ENCODE measurements at places on chromosomes 4 and X.

GRCh38 chr4:8095956-8096689 is 62.5 kb downstream of the ABLIM2 start:
- DNase-seq = no peak

DNA sequence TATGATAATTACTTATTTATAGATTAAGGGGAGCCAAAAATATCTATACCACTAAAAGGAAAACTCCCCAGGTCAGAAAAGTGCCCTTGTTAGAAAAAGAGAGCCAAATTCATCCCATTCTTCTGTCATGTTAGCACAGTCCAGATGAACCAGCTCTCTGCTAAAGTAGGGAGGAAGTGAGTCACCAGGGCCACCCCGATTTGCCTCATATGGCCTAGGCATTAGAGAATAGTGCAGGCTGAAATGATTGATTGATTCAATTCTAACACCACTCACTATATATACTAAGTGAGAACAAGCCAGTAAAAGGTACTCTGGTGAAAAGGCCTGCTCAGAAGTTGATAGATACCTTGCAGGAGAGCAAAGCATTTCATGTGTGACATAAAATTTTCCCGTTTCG is 94.5 kb downstream of the SRPX start:
- no peak for DNase-seq

DNA sequence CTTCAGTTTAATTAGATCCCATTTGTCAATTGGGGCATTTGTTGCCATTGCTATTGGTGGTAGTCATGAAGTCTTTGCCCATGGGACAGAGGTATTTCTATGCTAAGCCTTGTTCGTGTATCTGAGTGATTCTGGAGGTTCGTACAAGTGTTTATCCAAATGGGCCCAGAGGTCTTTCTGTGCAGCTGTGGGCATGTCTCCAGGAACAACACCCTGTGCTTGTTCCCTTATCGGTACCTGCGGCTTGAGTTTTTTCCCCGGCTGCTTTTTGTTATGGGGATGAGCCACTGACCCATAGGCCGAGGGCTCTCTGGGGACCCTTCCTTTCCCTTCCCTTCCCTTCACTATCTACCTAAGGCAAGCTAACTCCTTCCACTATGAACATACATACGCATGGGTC is 81.4 kb upstream of the WDR1 start:
- no peak for DNase-seq

- DNase-seq = no peak
These were observed 7.9 kb downstream of the BMPR1B start for GRCh38 chr4:94765648-94766047.

GRCh38 chr4:40992472-40993295 is 221.7 kb downstream of the APBB2 start:
- no peak for DNase-seq

- no peak for DNase-seq
These were observed 62.6 kb upstream of the KLF3 start for GRCh38 chr4:38601244-38601915.

GRCh38 chrX:22192419-22193060 is 80.2 kb upstream of the CBLL2 start:
- DNase-seq = peak; percentile 58

DNA sequence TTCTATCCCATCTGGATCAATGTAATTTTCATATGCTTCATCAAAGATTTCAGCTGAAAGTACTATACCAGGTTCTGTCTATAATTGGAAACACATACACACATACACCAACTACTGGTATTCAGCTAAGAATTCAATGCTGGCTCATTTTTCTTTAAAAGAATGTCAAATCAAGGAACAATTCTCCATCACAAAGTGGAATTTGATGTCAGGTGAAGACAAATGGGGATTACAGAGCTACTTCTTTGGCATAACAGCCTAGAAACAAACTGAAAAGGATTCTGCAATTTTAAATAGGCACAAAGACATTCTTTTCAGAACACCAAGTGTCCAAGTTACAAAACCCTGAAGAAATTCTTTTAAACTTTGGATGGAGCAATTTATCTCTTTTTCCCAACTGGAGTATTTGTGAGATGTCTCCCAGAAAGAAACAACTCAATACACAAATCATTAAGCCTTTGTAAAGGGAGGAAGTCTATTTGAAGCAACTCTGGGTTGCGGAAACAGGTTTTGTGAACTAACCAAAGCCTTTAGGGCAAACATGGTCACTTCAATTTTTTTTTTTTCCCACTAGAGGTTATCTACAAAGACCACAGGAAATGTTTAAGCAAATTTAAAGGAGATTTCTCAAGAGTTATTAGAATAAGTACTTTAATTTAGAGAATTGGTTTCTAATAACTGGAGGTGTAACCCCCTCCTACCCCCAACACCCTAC is 1.9 kb upstream of the FAM9C start:
- no peak for DNase-seq

GRCh38 chrX:115642895-115643530 is 82.0 kb downstream of the PLS3 start:
- DNase-seq = peak; percentile 19

GRCh38 chrX:130834149-130834548 is 68.9 kb downstream of the ENOX2 start:
- no peak for DNase-seq

GRCh38 chr4:184313702-184314659 is 96.3 kb upstream of the ENPP6 start:
- no peak for DNase-seq

DNA sequence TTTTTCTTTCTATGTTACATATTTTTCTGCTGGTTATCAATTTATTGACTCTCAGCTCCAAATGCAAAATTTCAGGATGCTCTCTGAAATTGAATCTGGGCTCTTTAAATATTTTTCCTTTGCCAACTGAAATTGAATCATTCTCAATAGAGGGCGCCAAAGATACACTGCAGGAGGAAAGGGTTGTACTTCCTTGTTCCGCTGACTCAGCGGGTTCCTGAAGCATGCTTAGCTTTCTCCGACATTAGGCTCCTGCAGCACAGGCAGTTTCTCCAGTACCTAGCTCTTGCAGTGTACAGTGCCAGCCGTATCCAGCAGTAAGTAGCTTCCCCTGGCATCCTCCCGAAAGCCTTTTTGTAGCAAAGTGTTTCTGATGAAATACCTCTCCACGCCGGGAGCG is 28.8 kb upstream of the CFAP47 start:
- DNase-seq = peak; percentile 46

GRCh38 chr4:48025005-48025404 is 8.4 kb downstream of the NIPAL1 start:
- no peak for DNase-seq

- no peak for DNase-seq
These were observed 36.1 kb downstream of the ZCCHC13 start for GRCh38 chrX:74340051-74340450.

DNA sequence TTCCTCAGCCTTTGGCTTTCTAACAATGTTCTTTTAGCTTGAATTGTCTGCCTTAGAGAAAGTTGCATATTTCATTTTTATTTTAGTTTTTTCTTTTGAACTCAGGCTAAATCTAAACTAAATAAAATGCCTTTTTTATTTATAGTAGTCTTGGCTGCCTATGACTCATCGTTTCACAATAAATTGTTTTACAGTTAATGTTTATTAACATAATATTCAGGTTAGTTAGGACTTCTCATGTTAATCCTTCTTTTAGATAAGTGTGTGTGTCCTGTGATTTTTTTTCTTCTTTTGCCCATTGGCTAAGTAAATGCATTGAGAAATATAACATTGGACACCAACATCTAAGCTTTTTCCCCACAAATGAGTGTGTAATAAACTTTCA is 1.6 kb downstream of the RP2 start:
- DNase-seq = peak; percentile 4

GRCh38 chr4:145545031-145545430 is 63.4 kb downstream of the SMAD1 start:
- DNase-seq = no peak

DNA sequence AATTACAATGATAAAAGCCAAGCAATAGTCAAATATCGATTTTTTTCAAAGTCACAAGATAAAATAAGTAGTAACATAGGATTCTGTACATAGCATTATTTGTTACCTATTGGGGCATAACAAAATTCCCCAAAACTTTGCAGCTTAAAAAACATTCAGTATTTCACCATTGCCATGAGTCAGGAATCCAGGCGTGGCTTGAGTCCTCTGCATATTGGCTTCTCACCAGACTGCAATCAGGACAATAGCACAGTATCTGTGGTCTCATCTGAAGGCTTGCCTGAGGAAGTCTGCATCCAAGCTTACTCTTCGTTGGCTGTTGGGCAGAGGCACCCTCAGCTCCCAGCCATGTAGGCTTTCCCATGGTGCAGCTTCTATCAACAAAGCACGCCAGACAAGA is 6.2 kb upstream of the CTBP1 start:
- DNase-seq = no peak

GRCh38 chrX:54633641-54634040 is 103.6 kb downstream of the GNL3L start:
- DNase-seq = no peak

DNA sequence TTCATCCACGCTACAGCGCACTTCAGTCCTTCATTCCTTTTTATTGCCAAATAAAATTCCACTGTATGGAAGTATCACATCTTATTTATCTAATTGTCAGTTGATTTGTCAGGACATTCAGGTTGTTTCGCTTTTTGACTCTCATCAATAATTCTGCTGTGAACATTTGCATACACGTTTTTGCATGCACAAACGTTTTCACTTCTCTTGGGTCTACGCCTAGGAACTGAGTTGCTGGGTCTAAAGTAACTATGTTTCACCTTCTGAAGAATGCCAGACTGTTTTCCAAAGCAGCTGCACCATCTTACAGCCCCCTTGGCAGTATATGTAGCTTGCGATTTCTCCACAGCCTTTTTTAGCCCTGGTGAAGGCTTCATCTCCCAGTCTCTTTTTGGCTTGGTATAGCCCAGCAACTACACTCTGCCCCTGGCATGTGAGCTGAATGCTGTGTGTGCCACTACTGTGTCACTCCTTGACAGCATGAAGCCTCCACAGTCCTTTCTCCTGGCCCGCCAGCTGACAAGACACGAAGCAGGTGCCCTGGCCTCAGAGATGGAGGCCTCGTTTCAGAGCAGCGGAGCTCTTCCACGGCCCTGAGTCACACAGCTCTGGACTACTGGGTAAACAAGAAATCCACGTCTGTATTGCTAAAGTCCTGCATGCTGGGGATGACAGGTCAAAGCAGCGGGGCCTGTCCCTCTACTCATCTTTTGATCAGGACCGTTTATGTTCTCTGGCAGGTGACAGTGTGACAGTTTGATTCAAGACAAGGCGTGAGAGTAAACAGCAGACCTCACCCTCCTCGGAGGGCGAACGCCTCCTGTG is 75.5 kb downstream of the NSUN7 start:
- DNase-seq = no peak

GRCh38 chr4:93896516-93896915 is 68.0 kb downstream of the ATOH1 start:
- DNase-seq = no peak

GRCh38 chr4:71669291-71669690 is 114.6 kb downstream of the GC start:
- DNase-seq = no peak

- no peak for DNase-seq
These were observed 71.1 kb upstream of the ZCCHC13 start for GRCh38 chrX:74232859-74233258.

- peak; percentile 29 for DNase-seq
These were observed 309.9 kb downstream of the ARAP2 start for GRCh38 chr4:35934320-35934981.

DNA sequence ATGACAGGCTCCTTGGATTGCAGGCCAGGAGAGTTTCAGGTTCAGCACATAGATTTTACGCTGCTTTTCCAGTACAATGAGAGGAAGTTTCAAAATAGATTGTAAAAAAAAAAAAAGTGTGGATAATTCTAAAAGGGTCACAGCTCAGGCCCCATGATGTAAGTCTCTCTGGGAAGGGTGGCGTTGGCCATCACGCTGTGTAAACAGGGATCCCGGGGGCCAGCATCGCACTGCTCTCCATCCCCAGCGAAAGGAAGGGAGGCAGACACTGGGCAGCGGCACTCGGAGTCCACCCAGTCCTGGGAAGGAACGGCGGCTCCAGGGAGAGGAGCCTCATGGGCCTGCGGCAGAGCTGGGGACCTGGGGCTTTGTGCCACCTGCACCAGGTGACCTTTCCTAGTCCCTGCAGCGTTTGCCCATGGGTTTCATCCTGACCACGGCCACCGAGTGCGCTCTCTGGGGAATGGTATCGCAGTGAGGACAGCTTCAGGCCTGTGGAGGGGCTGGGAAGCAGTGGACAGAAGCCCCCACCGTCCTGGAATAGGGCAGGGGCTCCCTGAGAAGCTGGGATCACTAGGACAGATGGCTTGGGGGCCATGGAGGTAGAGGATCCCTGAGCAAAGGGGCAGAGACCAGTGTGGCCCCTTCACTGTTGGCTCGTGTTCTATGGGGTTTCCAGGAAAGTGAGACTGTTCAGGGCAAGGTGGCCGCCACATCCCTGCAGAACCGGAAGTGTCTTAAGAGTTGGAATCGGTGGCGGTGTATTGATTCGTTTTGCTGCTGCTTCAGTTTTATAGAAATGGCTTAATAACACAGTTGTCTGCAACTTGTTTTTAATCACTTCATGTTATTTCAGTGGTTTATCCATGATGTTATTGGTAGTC is 38.9 kb downstream of the RGS12 start:
- DNase-seq = no peak
